ENCODE measurements at places on chromosomes 5 and 9.

DNA sequence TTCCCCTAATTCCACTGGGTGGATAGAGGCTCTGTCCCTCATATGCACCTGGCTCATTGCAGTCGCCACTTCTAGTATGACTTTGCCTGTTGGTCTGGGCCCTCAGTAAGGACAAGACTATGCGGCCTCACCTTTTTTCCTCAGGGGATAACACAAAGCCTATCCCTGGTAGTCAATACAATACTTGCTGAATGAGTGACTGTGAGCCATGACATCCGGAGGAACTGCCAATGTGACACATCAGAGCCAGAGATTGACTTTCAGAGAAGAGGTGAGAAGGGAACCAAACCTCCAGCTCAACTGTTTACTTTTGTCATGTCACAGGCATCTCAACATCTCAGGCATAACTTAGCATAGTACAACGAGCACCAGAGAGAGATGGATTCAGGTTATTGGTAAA lies 371.3 kb downstream of the DMRT2 start:
- no peak for DNase-seq

GRCh38 chr9:125701351-125701750 lies 5.7 kb downstream of the MAPKAP1 start:
- DNase-seq = no peak

DNA sequence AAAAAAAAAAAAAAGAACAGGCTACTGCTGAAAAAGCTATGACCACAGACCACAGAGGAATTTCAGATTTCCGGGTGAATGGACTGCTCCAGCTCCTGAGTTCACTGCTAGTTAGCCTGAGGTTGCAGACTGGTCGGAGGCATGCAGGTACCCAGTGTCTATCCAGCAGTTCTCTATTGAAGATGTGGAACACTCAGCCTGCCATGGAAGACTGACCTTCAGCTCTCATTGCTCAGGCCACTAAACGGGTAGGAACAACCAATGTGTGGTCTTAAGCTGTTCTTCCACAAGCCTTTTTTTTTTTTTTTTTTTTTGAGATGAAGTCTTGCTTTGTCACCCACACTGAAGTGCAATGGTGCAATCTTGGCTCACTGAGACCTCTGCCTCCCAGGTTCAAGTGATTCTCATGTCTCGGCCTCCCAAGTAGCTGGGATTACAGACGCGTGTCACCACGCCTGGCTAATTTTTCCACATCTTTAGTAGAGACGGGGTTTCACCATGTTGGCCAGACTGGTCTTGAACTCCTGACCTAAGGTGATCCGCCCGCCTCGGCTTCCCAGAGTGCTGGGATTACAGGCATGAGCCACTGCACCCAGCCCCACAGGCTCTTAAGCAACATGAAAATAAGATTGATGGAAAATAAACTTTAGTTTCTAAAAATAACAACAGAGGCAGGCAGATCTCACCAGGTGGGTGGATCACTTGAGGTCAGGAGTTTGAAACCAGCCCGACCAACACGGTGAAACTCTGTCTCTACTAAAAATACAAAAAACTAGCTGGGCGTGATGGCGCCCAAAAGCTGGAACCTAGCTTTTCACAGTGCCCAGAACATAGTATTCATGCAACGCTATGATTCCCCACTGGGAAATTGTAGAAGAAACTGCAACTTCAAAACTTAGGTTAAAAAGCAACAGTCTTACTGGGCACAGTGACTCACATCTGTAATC lies 20.0 kb upstream of the NPM1 start:
- DNase-seq = no peak

GRCh38 chr9:76534026-76534425 lies 75.0 kb downstream of the GCNT1 start:
- no peak for DNase-seq

DNA sequence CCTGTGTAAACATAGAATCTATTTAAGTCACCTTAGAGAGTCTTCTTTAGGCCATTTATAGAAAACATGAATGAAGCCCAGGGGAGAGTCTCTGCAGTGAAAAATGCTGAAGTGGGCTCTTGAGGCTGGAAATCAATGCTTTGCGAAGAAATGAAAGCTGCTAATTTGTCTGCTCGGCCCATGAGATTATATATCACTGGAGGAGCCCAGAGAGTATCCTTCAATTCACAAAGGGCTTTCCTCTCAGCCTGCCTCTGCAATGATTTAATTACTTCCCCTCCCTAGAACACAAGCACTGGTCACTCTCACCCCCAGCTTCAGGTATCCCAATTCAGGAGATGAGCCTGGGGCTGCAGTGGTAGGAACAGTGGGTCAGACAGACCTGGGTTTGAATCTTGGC lies 8.2 kb upstream of the DRD1 start:
- DNase-seq = no peak

- DNase-seq = no peak
Measured at GRCh38 chr5:173817561-173817960, 70.6 kb upstream of the CPEB4 start.

GRCh38 chr9:14516656-14517055 lies 176.6 kb downstream of the ZDHHC21 start:
- DNase-seq = no peak

DNA sequence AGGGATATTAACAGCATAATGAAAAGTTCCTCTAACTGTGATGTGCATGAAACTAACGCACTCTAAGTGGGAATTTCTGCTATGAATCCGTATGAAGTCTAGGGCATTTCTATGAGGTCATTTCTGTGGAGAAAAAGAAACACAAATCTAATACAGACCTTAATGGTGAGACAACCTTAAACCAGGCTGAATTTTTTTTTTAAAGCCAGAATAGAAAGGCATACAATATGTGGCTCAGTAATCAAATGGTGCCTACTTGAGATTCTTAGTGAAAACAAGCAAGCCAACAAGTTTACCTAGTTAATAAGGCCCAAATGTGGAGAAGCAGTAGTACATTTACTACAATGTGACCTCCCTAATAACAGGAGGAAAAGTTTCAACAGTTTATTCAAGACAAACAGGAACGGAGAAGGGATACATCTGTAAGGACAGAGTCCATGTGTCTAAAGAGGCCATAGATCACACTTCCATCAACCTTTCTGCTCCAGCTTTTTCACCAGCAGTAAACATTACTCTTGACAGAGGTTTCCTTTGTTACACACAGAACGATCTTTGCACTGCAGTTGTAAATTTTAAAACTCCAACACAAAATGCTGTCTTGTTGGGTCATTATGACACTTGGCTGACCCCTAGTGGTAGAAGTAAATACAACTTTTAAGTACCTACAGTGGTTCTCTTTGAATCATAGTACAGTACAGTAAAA lies 26.2 kb downstream of the CARNMT1 start:
- DNase-seq = peak; percentile 86

DNA sequence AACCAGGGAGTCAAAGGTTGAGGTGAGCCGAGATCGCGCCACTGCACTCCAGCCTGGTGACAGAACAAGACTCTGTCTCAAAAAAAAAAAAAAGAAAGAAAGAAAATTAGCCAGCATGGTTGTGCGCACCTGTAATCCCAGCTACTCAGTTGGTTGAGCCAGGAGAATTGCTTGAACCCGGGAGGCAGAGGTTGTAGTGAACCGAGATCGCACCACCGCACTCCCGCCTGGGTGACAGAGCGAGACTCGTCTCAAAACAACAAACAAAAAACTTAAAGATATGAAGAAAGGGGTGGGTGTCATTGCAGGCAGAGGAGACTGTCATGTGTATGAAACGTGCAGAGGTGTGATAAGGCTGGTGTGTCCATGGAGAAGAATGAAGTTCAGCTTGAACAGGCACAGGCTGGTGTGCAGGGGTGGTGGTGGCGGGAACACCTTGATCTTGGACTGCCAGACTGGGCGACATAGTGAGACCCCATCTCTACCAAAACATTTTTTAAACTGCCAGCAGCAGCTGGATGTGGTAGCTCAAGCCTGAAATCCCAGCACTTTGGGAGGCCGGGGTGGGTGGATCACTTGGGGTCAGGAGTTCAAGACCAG lies 69.6 kb downstream of the UGCG start:
- no peak for DNase-seq

- no peak for DNase-seq
Measured at GRCh38 chr5:61966296-61966955, 339.6 kb upstream of the KIF2A start.

DNA sequence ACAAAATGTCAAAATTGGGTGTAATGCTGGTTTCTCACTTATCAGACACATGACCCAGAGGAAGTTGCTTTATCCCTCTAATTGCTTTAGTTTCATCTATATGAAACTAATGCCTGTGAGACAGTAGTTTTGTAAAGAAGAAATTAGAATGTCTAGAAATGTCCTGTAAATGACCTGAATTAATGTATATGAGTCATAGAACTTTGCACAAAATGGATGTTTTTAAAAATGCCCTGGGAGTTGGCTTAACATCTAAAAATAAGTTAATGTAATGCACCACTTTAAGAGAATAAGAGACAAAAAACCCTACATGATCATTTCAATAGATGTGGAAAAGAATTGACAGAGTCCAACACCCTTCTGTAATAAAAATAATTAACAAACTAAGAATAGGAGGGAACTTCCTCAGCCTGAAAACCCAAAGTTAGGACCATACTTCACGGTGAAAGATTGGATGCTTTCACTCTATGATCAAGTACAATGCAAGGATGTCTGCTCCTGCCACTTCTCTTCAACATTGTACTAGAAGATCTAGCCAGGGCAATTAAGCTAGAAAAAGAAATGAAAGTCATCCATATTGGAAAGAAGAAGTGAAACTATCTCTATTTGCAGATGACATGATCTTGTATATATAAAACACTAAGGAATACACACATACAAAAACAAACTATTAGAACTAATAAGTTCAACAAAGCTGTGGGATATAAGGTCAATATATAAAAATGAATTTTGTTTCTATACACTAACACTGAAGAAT lies 117.9 kb downstream of the MELK start:
- no peak for DNase-seq

DNA sequence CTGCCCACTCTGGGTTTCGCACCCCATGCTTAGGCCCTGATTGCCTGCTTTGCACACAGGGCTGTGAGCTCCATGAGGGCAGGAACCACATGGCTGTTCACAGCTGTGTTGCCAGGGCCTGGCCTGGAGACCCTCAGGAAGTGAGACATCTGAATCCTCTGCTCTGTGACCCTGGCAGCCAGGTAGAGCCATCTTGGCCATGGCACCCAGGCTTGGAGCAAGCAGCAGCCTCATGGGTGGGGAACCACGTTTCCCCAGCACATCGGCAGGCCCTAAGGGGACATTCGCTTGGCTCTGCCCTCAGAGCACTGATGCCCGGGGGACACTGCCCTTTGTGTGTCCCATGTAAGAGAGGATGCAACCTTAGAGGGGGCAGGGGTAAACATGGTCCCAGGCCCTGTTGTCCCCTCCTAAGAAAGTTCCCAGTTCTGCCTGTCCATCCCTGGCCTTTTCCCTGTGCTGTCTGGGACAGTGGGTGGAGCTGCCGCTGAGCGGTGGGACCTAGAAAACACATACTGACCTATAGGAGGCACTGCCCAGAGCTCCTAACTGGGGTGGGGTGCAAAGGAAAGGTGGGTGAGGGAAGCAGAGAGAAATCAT lies 144.1 kb upstream of the IER5L start:
- DNase-seq = no peak

GRCh38 chr5:61333321-61333953 lies 1.4 kb downstream of the ZSWIM6 start:
- DNase-seq = no peak

- no peak for DNase-seq
Measured at GRCh38 chr5:171965745-171966144, 40.7 kb downstream of the FBXW11 start.
